ENCODE measurements at places on chromosomes 1 and 21.
A peak's percentile ranks its signal among the peaks of the same experiment; 100 is the strongest.

- DNase-seq = no peak
These were observed 81.6 kb downstream of the FOXD2 start for GRCh38 chr1:47519491-47519890.

- DNase-seq = no peak
These were observed 16.0 kb downstream of the ST6GALNAC3 start for GRCh38 chr1:76090283-76091203.

GRCh38 chr1:213931836-213932235, 55.9 kb upstream of the PROX1 start:
- no peak for DNase-seq

DNA sequence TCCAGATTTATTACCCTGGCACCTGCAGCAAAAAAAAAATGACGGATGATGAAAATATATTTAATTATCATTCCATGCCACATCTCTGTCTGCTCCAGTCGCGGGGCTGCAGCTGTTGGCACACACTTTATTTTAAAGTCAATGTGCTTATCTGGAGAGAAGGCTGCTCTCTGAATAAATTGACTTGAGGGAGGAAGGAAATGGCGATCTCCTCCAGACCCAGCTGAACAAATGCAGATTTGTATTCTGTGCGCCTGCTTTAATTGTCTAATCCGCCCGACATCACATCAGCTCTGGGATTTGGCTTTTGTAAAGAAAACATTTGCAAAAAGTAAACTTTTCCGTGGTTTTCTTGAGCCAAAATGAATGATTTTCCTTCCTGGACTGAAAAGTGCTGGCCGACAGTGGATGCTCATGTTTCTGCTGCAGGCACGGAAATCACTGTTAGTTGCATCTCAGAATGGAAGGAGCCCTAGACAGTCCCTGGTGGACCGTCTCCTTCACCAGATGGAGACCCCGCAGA, 150.2 kb downstream of the CAMTA1 start:
- no peak for DNase-seq

DNA sequence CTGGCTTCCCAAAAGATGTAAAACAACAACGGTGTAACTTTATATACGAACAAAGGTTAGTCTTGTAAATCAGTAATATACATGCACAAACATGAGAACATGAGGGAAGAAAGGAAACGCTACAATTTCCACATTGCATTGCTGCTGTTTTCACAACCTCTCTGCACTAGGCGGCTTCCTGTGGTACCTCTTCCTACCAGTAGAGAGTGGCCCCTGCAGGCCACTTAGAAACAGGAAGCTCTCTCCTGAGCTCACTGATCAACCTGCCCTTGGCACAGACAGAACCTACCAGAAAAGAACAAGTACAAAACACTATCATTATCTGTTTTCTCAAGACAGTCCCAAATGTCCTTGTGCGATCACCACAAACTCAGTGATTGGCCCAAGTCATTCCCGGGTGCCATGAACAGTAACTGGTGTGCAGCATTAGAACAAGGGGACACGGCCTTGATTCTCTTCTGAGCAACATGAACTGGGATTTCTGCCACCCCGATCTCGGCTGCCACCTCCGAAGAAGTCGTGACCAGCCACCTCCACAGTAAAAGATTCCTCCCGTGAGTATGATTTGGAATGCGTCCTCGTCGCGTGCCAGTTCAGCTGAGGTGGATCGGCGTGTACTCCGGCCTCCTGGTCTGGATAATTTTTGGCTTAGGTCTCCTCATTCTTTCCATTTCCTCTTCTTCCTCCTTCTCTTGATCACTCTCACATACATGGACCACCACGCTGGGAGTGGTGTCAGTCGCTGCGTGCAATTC, 5.7 kb upstream of the KCNE1 start:
- DNase-seq = no peak

DNA sequence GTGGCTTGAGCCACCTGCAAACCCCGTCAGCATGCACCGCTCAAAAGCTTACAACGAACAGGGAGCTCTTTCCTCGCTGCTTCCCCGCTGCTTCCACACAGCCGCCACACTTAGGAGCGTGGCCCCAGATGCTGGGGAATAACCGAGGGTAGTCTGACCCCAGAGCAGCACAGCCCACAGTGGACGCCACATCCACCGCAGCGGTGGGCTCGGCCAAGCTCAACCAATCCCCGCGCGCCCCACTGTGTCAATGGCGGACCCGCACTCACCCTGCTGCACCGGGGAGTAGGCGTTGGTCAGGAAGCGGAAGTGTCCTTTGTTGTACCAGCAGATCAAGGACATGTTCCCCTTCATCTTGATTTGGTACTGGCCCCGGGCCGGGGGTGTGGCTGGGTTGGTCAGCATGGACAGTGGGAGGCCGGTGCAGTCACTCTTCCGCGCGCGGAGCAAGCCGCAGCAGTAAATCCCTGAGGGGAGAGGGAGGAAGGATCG, 93.5 kb downstream of the PGBD5 start:
- no peak for DNase-seq

GRCh38 chr1:239527051-239527693, 140.8 kb downstream of the CHRM3 start:
- DNase-seq = no peak

DNA sequence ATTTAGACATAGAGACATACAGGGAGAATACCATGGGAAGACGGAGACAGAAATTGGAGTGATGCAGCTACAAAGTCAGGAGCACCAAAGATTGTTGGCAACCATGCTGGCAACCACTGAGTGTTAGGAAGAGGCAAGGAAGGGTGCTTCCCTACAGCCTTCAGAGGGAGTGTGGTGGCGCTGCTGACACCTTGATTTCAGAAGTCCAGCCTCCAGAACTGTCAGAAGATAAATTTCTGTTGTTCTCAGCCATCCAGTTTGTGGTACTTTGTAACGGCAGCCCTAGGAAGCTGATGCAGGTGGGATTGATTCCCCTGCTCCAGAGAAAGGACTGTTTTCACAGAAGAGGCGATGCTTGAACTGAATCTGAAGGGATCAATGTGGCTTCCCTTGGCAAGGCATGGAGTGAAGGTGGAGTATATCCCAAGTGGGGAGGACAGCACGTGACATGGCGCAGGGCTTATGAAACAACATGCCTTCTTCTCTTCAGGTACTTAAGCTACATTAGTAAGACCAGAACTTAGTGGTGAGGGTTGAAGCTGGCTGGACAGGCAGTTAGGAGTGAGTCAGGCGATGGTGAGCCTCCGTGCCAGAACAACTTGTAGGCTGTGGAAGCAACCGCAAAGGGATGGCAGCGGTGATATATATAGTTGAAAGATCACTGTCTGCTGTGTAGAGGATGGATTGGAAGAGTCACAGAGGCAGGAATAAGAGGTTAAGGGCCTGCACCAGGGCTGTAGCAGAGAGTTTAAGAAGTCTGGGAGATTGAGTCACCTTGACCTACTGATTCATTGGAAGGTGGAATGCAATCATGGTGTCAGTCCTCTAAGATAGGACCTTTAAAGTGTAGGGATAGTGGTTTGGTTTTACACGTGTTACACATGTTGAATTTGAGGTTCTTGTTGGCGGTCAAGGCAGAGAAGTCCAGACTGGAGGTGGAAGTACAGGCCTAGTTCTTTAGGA, 2.1 kb downstream of the LEPR start:
- no peak for DNase-seq

DNA sequence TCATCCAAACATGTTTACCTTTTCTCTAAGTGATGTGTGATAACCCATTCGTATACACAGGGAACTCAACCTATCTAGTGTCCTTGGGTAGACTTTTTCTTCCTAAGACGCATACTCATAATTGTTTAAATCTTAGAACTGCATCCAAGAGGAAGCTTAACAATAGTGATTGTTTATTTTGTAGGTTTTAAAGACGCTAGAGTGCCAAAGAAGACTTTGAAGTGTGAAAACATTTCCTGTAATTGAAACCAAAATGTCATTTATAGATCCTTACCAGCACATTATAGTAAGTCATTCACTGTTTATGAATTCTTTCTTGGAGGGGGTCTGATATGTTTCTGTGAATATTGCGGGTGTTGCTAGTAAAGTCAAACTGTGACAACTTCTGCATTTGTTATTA, 25.4 kb downstream of the PLA2G4A start:
- DNase-seq = no peak

DNA sequence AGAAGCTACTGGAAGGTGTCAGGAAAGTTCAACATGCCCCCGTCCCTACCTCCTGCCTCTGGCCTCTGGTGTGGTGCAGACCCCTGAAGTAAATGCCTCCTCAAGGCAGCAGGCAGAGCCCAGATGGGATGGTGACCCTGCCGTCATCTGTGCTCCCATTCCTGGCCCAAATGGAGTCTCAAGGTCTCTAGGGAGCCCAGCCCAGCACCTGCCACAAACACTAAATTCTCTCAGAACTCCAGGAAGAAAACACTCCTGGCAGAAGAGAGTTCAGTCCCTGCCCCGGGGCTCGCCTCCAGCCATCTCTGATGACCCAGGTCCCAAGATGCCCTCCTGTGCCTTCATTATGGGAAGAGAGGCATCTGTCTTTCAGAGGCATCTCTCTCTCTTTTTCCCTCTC, 261.6 kb upstream of the TMEM51 start:
- DNase-seq = no peak

DNA sequence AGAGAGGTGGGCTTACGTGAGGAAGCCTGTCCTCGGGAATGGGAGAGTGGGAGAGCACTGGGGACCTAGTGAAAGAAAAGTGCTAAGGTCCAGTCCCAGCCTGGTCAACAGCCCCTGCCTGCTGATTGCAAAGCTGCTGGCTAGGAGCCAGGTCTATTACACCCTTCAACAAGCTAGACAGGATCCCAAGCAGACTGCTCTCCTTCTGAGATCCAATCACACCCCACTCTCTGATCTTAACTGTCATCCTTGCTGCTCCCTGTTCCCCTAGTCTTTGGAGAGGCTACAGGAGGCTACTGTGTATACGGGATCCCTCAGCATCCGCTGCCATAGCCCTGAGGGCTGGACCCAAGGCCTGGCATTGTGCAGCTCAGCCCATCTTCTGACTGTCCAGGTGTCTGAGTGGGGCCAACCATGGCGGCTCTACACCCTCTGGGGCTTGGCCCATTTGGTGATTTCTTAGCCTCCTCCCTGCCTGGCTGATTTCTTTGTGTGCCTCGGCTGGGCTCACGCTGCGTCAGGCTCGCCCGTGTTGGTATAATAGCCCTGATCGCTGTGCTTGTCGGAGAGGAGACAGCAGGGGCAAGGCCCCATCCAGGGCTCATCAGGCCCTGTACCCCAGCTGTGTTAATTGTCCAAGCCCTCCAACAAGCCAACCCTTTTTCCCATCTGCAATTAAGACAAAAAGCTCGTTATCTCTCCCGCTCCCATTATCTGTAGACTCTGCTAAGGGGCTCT, 43.9 kb downstream of the NAV1 start:
- no peak for DNase-seq

GRCh38 chr1:184012187-184012586, 25.3 kb downstream of the COLGALT2 start:
- DNase-seq = no peak

DNA sequence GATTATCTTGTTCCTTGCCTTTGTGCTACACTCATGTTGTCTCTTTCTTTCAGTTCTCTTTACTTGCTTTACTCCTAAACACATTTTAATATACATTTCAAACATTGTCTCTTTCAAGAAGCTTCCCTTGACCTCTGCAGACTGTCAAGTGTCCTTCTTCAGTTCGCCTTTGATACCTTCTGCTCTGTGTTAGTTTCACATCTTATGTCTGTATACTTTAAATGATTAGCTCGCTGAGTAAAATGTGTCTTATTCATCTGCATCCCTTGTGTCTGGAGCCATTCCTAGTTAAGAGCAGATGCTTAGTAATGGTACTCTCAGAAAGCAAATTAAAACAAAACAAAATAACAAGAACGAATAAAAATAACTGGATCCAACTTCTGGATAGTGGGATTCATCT, 303.3 kb downstream of the S1PR1 start:
- no peak for DNase-seq

- no peak for DNase-seq
These were observed 5.6 kb downstream of the MFN2 start for GRCh38 chr1:11985851-11986250.

DNA sequence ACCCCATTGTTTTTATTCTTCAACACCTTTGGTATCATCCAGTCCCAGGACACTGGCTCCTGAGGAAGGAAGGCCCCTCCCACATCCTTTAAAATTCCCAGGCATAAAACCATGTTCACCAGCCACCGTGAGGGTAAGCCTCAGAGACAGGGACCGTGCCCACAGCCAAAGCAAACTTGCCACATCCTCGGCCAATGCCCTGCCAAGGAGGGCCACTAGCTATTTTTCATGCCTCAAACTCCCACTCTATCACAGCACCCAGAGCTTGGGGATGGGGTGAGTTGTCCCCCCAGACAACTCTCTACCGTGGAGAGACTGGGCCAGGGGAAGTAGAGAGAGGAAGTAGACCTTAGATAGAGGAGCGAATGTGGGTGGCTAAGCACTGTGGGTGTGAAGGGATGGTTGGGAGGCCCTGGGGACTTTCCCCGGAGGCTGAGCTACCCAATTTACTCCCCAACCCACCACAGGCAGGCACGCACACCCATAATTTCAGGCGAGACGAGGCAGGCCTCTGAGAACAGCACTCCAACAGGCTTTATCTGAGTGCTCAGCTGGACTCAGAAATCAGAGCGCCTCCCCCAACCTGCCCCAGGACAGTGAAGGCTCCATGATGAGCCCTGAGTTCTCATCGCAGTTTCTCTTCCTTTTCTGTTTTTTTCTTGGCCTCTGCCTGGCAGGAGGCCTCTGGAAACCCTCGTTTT, 15.9 kb upstream of the BTG2 start:
- peak; percentile 72 for DNase-seq

- DNase-seq = no peak
These were observed 2.9 kb downstream of the SELENON start for GRCh38 chr1:25802915-25803314.

DNA sequence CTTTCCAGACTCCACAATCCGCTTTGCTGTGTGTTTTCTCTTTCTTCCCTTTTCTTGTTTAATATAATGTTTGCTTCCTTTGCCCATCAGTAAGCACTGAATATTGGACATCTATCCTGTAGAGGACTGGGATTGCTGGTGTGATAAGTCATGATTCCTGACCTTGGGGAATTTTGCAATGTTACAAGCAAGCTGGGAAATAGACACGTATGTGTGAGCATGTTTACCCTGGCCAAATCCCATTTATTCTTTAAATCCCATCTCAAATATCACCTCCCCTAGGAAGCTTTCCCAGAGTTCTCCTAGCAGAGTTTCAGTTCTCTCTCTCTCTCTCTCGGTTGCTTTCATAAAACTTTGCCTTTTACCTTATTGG, 155.3 kb downstream of the ROR1 start:
- no peak for DNase-seq

GRCh38 chr1:209458921-209459320, 124.6 kb upstream of the CAMK1G start:
- DNase-seq = no peak

- DNase-seq = no peak
These were observed 226.4 kb downstream of the DYRK1A start for GRCh38 chr21:37593015-37593414.

DNA sequence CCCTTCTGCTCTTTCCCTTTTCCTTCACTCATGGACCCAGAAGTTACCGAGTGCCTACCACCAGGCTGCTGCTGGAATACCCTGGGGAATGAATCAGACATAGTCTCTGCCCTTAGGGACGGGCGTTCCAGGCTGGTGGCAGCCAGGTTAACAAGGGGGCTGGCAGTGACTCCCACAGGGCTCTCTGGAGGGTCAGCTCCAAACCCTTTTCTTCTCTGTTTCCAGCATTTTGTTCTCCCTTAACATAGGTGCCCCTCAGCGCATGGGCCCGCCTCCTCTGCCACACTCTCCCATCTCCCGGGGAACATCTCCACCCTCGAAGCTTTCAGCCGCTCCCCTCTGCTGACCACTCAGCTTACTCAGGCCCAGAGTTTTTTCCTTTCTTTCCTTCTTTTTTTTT, 62.9 kb upstream of the LRP8 start:
- DNase-seq = no peak

Data from T-helper 17 cell (primary cell).